ENCODE measurements at places on chromosomes 4 and X. TPM values are rescaled to one million over a fixed set of nuclear protein-coding genes. Genes with fewer than 3 reads are reported as not detected.

The PCYT1B gene
- total RNA-seq: not detected

The NAA11 gene
- total RNA-seq: not detected

The ASB9 gene
- 25.2 TPM for total RNA-seq

The BEX5 gene
- not detected for total RNA-seq

The SEPTIN6 gene
- total RNA-seq: 9.9 TPM

The SHROOM2 gene
- total RNA-seq: 0.28 TPM

The ERVMER34-1 gene
- 1.2 TPM for total RNA-seq

The NSG1 gene
- total RNA-seq: 0.86 TPM

The ARSJ gene
- 6.3 TPM for total RNA-seq

The SPACA5 gene
- not detected for total RNA-seq

The GAGE12E gene
- not detected for total RNA-seq

The CSAG1 gene
- 0.38 TPM for total RNA-seq

The TMEM255A gene
- 0.13 TPM for total RNA-seq

The GNPDA2 gene
- 12.6 TPM for total RNA-seq

The NXF2B gene
- not detected for total RNA-seq

The ANOS1 gene
- total RNA-seq: 0.05 TPM

The OTUD5 gene
- total RNA-seq: 63.1 TPM

The TMEM150C gene
- total RNA-seq: 0.89 TPM

The NDST4 gene
- not detected for total RNA-seq

The ZNF595 gene
- total RNA-seq: 22.9 TPM

The PARM1 gene
- total RNA-seq: 0.61 TPM

The ADRA2C gene
- 10.2 TPM for total RNA-seq

The ARHGAP24 gene
- total RNA-seq: 4.9 TPM

The ADGRL3 gene
- total RNA-seq: 0.03 TPM

The GSX2 gene
- total RNA-seq: not detected
